ENCODE measurements at places on chromosomes 7 and 10. TPM values are rescaled to one million over a fixed set of nuclear protein-coding genes. Genes with fewer than 3 reads are reported as not detected.

Gene OR2A12
- not detected for total RNA-seq

DNA sequence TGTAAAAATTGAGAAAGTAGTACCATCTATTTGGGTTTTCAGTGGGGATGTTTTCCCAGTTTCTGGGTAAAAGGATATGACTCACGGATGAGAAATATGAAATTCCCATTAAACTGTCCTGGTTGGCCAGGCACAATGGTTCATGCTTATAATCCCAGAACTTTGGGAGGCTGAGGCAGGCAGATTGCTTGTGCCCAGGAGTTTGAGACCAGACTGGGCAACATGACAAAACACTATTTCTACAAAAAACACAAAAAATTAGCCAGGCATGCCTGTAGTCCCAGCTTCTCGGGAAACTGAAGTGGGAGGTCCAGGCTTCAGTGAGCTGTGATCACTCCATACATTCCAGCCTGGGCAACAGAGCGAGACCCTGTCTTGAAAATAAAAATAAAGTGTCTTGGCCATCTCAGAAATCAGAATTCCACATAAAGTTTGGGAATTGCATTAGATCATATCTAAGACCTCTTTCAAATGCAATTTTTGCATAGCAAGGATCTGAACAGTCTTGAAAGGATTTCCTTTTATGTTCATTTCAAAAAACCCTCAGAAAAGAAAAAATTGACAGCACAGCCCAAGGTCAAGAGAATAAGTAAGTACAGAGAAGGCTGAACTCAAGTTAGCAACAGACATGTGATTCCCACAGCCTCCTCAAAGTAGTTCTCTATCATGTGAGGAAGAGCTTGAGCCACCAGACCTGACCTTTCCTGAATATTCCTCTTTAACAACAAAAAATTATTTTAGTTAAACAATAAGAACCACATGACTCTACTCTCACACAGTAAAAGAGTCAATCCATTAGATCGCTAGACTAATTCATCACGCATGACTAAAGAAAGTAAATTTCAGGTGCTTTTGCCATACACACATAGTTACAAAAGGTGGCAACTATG is 141.5 kb upstream of the CAV2 start:
- no peaks in the 10 kb centered on the region for H3K27me3 ChIP-seq
- H3K27ac ChIP-seq: peak overlapping the region; percentile 39
- DNase-seq: peak; percentile 62
- H3K4me3 ChIP-seq: no peak overlapping the region
- no peaks in the 10 kb centered on the region for H3K36me3 ChIP-seq

DNA sequence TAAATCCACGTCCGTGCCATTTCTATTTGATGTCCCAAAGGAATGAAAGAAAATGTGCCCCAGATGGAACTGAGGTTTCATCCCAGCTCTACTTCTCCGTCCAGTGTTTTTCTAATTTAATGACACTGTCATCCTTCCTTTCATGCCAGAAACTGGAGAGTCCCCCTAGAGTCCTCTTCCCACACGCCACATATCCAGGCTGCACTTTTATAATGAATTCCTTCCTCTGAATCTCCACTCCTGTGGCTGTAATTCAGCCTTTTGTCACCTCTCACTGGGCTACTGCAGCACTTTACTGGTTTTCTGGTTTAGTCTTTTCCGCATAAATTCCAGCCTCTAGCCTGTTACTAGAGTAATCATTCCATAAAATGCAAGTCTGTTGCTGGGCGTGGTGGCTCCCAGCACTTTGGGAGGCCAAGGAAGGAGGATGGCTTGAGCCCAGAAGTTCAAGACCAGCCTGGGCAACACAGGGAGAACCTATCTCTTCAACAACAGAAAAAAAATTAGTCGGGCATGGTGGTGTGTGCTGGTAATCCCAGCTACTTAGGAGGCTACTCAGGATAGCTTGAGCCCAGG is 142.6 kb upstream of the RHEB start:
- no peaks in the 10 kb centered on the region for H3K36me3 ChIP-seq
- DNase-seq: no peak
- H3K4me1 ChIP-seq: peaks cover 19% of the 10 kb centered on the region
- no peak overlapping the region for H3K27ac ChIP-seq

Gene PLXNA4
- total RNA-seq: under 0.01 TPM

Gene CDH23
- total RNA-seq: under 0.01 TPM

DNA sequence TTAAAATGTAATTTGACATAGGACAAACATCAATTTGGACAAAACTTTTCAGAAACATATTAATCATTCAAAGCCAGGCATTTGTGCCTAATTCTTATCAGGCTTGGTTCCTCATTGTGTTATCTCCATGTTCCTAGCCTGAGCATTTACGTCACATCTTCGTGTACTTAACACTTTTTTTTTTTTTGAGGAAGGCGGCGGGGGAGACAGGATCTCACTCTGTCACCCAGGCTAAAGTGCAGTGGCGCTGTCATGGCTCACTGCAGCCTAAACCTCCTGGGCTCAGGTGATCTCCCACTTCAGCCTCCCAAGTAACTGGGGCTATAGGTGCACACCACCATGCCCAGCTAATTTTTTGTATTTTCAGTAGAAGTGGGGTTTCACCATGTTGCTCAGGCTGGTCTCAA is 19.8 kb downstream of the HNRNPA2B1 start:
- no peak for DNase-seq
- no peaks in the 10 kb centered on the region for H3K36me3 ChIP-seq
- H3K27ac ChIP-seq: no peak overlapping the region
- H3K4me3 ChIP-seq: no peak overlapping the region

DNA sequence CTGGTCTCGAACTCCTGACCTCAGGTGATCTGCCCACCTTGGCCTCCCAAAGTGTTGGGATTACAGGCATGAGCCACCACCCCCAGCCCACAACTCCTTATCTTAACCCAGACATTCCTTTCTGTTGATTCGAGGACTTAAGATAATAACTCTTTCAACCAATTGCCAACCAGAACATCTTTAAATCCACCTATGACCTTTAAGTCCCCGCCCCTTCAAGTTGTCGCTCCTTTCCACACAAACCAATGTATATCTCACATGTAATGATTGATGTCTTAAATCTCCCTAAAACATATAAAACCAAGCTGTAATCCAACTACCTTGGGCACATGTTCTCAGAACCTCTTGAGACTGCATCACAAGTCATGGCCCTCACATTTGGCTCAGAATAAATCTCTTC is 7.8 kb upstream of the ANKRD2 start:
- no peak overlapping the region for H3K4me3 ChIP-seq
- H3K4me1 ChIP-seq: no peaks in the 10 kb centered on the region
- peak; percentile 24 for DNase-seq
- no peaks in the 10 kb centered on the region for H3K27me3 ChIP-seq
- H3K36me3 ChIP-seq: peaks cover 12% of the 10 kb centered on the region

- no peak for DNase-seq
- H3K36me3 ChIP-seq: no peaks in the 10 kb centered on the region
- peaks cover 58% of the 10 kb centered on the region for H3K27me3 ChIP-seq
These were observed 368.1 kb downstream of the RPS24 start for GRCh38 chr10:78401624-78402367.

GRCh38 chr10:44473146-44473545 is 88.2 kb upstream of the CXCL12 start:
- no peaks in the 10 kb centered on the region for H3K36me3 ChIP-seq
- DNase-seq: no peak
- H3K4me1 ChIP-seq: no peaks in the 10 kb centered on the region
- H3K27me3 ChIP-seq: no peaks in the 10 kb centered on the region
- H3K27ac ChIP-seq: no peak overlapping the region
- no peak overlapping the region for H3K4me3 ChIP-seq

Gene SNCG
- 10.6 TPM for total RNA-seq

Gene CYP3A4
- total RNA-seq: not detected

Gene SFRP4
- not detected for total RNA-seq

DNA sequence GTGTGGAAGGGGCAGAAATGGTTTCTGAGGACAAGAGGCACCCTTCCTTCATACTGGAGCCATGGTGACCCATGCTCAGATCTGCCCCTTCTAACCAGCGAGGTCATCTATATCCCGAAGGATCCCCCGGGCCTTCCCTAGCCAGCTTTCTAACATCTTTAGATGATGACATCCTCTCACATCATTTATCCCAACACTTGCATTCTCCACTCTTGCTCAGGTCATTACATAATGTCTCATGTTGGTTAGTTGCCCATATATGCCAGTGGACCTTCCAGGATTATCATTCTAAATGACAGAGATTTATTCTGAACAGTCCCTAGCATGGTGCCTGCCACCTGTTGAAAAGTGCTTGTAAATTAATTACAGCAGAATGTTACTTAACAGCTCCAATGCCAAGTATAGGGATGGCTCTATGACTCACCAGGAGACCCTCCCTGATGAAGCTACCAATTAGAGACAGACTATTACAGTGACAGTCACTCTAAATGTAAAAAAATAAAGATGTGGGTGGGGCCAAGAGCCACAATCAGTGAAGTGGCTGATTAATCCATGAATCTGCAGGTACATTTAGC is 22.6 kb upstream of the ABLIM1 start:
- H3K4me1 ChIP-seq: peaks cover 10% of the 10 kb centered on the region
- no peak overlapping the region for H3K27ac ChIP-seq
- H3K4me3 ChIP-seq: no peak overlapping the region
- no peaks in the 10 kb centered on the region for H3K36me3 ChIP-seq
- no peak for DNase-seq
- no peaks in the 10 kb centered on the region for H3K27me3 ChIP-seq

DNA sequence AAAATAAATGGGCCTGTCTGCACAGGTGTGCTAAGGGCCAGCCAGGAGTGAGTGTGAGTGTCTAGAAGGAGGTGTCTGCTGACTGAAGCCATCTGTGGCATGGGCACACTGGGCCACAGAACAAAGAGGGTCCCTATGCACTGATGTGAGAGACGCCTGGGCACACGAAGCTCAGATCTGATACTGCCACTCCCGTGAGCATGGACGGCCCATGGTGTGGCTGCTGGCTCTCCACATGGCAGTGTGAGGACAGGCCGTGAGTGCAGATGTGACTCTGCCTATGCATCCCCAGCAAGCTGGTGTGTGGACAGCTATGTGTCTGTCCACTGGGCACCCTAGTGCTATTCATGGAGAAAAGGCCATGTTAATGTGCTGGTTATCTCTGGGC is 12.8 kb upstream of the MYL7 start:
- no peak for DNase-seq
- H3K27ac ChIP-seq: no peak overlapping the region
- H3K4me3 ChIP-seq: no peak overlapping the region
- H3K27me3 ChIP-seq: peaks cover 9% of the 10 kb centered on the region
- H3K4me1 ChIP-seq: peaks cover 7% of the 10 kb centered on the region

Gene ANKRD22
- not detected for total RNA-seq

Gene HOXA2
- total RNA-seq: 1.6 TPM

GRCh38 chr7:48130658-48131108 is 40.6 kb upstream of the ABCA13 start:
- no peak overlapping the region for H3K27ac ChIP-seq
- 0 out of 2 replicates have a peak, but pooled peaks cover 1% of the 10 kb centered on the region for H3K27me3 ChIP-seq
- H3K36me3 ChIP-seq: no peaks in the 10 kb centered on the region

Gene PPP1R17
- not detected for total RNA-seq

GRCh38 chr10:11776080-11776479 is 33.9 kb downstream of the ECHDC3 start:
- H3K4me3 ChIP-seq: no peak overlapping the region
- no peak overlapping the region for H3K27ac ChIP-seq
- peak; percentile 69 for DNase-seq
- no peaks in the 10 kb centered on the region for H3K36me3 ChIP-seq
- H3K4me1 ChIP-seq: no peaks in the 10 kb centered on the region

- H3K4me1 ChIP-seq: peaks cover 4% of the 10 kb centered on the region
- DNase-seq: no peak
- peaks cover 21% of the 10 kb centered on the region for H3K27me3 ChIP-seq
- peak overlapping the region; percentile 10 for H3K27ac ChIP-seq
- H3K36me3 ChIP-seq: no peaks in the 10 kb centered on the region
- peak overlapping the region; percentile 95 for H3K4me3 ChIP-seq
These were observed 559 bp downstream of the KCNMA1 start for GRCh38 chr10:77636967-77637531.

Data from IMR-90 (cell line).